ENCODE measurements at places on chromosomes 16 and 17.

DNA sequence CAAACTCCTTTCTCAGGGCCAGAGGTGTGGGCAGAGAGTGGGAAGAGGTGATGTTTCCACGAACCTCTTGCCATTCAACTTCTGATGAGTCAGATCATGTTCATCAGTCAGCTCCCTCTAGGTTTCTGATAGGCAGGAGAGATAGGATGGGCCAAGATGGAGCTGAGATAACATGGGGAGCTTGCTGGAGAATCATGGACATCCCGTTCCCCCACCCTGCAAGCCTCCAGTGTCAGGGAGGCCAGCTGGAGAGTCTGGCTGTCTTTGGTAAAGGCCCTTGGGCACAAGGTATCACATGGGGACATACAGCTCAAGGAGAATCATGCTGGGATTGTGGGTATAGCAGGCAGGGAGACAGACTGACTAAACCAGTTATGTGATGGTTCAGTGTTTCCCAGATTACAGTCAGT is 136.0 kb upstream of the IRX3 start:
- no peak for DNase-seq

DNA sequence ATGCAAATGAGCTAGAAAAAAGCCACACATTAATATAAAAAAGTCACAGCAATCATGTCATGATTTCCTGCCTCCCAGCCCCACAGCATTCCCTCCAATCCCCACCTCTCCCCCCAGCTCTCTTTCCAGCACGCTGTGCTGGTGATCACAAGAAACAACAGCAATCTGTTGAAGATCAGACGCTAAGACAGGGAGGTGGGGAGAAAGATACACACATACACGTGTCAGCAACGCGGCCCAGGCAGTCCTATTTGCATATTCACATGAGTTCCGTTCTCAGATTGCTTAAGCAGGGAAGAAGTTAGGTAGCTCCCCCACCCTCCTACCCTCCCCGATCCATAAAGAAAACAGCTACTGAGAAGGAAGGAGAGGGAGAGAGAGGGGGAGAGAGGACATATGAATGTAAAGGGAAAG is 405.5 kb upstream of the PSMD7 start:
- DNase-seq: no peak

- DNase-seq: no peak
These were observed 6.8 kb downstream of the TBKBP1 start for GRCh38 chr17:47700471-47701449.

- no peak for DNase-seq
These were observed 637 bp downstream of the DHRS11 start for GRCh38 chr17:36592316-36592715.

GRCh38 chr16:82882226-82882625 is 255.5 kb downstream of the CDH13 start:
- no peak for DNase-seq

- peak; percentile 35 for DNase-seq
These were observed at the start of gene IGFBP4 for GRCh38 chr17:40443196-40443987. Gene IGFBP4, plus strand, starts transcription at chr17:40443450. Its CDS starts 286 bp downstream, at chr17:40443736.

DNA sequence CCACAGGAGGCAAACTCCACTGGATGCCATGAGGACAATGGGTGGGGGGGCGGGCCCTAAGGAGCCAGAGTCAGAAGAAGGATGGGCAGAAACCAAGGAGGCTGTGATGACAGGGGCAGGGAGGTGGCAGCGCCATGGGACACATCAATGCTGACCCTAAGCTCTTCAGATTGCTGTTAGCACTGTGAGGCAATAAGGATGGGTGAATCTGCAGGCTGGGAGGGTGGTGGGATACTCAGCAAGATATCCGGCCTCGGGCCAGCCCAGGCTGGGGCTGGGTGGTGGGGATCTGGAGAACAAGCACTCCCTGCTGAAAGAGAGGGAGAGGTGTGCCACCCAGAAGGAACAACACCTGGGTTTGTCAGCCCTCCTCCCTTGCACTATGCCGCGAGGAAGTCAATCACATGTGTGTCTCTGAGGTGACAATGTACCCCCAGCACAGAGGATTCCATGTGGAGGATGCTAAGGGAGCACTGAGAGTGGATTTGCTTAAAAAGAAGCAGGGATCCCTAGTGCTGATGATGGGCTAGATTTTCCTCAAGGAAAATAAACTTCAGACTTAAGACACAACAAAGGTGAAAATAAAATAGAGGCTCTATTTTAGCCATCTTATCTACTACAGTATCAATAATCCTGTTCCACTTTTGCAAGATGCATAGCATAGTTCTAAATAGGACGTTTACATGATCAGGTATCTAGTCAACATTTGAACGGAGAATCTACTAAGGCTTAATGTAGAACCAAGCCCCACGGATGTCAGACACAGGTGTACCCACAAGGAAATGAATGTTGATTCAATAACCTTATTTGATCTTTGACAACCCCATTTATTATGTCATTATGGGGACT is 22.6 kb downstream of the SMPD3 start:
- DNase-seq: no peak

GRCh38 chr16:23334950-23335349 is 32.8 kb downstream of the SCNN1B start:
- no peak for DNase-seq

- no peak for DNase-seq
These were observed 11.0 kb downstream of the KRT32 start for GRCh38 chr17:41456204-41456603.

- DNase-seq: no peak
These were observed 14.7 kb upstream of the ST6GALNAC1 start for GRCh38 chr17:76658242-76658662.

DNA sequence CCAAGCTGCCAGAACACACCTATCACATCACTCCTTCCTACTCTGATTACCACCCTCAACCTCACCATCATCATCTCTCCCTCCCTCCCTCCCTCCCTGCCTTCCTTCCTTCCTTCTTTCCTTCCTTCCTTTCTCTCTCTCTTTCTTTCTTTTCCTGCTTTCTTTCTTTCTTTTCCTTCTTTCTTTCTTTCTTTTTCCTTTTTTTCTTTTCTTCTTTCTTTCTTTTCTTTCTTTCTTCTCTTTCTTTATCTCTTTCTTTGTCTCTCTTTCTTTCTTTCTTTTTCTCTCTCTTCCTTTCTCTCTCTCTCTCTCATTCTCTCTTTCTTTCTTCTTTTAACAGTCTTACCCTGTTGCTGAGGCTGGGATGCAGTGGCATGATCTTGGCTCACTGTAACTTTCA is 59.2 kb downstream of the CACNG3 start:
- no peak for DNase-seq

Data from stimulated activated naive CD4-positive, alpha-beta T cell (primary cell).